ENCODE measurements at places on chromosomes 1 and 21. TPM values are rescaled to one million over a fixed set of nuclear protein-coding genes. Genes with fewer than 3 reads are reported as not detected.

- DNase-seq, result no peak
- H3K4me3 ChIP-seq, result no peak overlapping the region
- no peaks in the 10 kb centered on the region for H3K36me3 ChIP-seq
- no peak overlapping the region for H3K27ac ChIP-seq
- H3K27me3 ChIP-seq, result no peaks in the 10 kb centered on the region
Observed at GRCh38 chr1:234732671-234733390, 122.9 kb upstream of the IRF2BP2 start.

DNA sequence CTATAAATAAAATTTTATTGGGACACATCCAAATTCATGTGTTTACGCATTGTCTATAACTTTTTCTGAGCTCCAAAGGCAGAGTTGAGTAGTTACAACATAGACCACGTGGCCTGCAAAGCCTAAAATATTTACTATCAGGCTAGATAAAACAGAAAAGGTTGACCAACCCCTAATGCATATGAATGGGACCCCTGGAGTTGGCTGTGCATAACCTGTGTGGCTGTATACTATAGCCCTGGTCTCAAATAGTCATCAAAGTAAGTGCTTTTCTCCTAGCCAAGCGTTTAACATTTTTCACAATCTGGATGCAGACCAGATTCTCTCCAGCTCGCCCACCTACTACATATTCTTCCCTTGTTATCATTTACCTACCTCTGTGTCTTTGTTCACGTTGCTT is 60.4 kb downstream of the CYYR1 start:
- no peaks in the 10 kb centered on the region for H3K36me3 ChIP-seq
- DNase-seq, result no peak
- H3K4me1 ChIP-seq, result no peaks in the 10 kb centered on the region
- no peak overlapping the region for H3K27ac ChIP-seq
- H3K4me3 ChIP-seq, result no peak overlapping the region
- no peaks in the 10 kb centered on the region for H3K27me3 ChIP-seq

DNA sequence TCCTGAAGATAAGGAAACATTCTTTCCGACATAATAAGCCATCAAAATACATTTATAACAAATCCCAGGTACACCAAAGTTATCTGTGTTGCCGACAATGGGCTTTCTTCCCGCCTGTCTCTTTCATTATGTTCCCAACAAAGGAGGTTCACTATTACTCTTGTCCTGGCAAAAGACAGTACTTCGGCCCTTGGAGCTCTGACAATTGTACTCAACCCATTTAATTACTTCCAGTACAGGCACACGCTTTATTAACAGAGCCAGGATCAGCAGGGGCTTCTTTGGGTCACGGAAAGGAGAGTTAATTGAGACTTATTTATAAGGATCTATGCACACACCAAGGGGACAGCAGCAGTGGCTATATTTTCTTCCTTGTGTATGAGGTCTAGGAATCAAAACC is 46.6 kb upstream of the DUSP10 start:
- no peaks in the 10 kb centered on the region for H3K4me1 ChIP-seq
- no peak overlapping the region for H3K4me3 ChIP-seq
- no peaks in the 10 kb centered on the region for H3K27me3 ChIP-seq
- no peak overlapping the region for H3K27ac ChIP-seq
- no peak for DNase-seq
- H3K36me3 ChIP-seq, result no peaks in the 10 kb centered on the region

GRCh38 chr1:10905841-10906655 is 106.4 kb upstream of the TARDBP start:
- H3K27me3 ChIP-seq, result no peaks in the 10 kb centered on the region
- no peak overlapping the region for H3K27ac ChIP-seq
- peaks cover 19% of the 10 kb centered on the region for H3K4me1 ChIP-seq
- H3K36me3 ChIP-seq, result no peaks in the 10 kb centered on the region
- DNase-seq, result no peak

DNA sequence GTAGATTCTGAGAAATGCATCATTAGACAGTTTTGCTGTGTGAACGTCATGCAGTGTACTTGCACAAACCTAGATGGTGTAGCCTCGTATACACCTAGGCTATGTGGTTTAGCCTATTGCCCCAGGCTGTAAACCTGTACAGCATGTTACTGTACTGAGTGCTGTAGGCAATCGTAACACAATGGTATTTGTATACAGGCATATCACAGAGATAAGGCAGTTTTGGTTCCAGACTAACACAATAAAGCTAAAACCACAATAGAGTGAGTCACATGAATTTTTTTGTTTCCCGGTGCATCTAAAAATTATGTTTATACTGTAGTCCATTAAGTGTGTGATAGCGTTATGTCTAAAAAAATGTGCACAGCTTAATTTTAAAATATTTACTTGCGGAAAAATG is 6.9 kb downstream of the IL10RB start:
- DNase-seq, result no peak
- H3K27me3 ChIP-seq, result no peaks in the 10 kb centered on the region
- peaks cover 73% of the 10 kb centered on the region for H3K36me3 ChIP-seq
- H3K4me3 ChIP-seq, result no peak overlapping the region

- no peak overlapping the region for H3K4me3 ChIP-seq
- H3K36me3 ChIP-seq, result no peaks in the 10 kb centered on the region
- H3K27ac ChIP-seq, result no peak overlapping the region
- no peaks in the 10 kb centered on the region for H3K27me3 ChIP-seq
- H3K4me1 ChIP-seq, result no peaks in the 10 kb centered on the region
Observed at GRCh38 chr21:38123626-38124025, 133.2 kb upstream of the KCNJ15 start.

GRCh38 chr1:16021681-16022080 is at the start of gene CLCNKA:
CLCNKA (plus strand) TSS chr1:16022036; CDS start chr1:16022620, 584 bp downstream.
- peaks cover 24% of the 10 kb centered on the region for H3K4me1 ChIP-seq
- H3K36me3 ChIP-seq, result no peaks in the 10 kb centered on the region
- H3K4me3 ChIP-seq, result no peak within 1 kb of the TSS
- no peaks in the 10 kb centered on the region for H3K27me3 ChIP-seq
- DNase-seq, result no peak

- H3K4me3 ChIP-seq, result no peak overlapping the region
- no peak overlapping the region for H3K27ac ChIP-seq
Observed at GRCh38 chr1:20840731-20841130, 53.6 kb upstream of the HP1BP3 start.

GRCh38 chr1:59990470-59990869 is 63.9 kb upstream of the CYP2J2 start:
- no peak overlapping the region for H3K4me3 ChIP-seq
- no peaks in the 10 kb centered on the region for H3K36me3 ChIP-seq
- H3K4me1 ChIP-seq, result no peaks in the 10 kb centered on the region
- DNase-seq, result no peak
- no peak overlapping the region for H3K27ac ChIP-seq

GRCh38 chr1:13588946-13589796 is 5.5 kb downstream of the PDPN start:
- H3K27me3 ChIP-seq, result peaks cover 10% of the 10 kb centered on the region
- no peak for DNase-seq
- H3K27ac ChIP-seq, result no peak overlapping the region
- peaks cover 16% of the 10 kb centered on the region for H3K4me1 ChIP-seq

DNA sequence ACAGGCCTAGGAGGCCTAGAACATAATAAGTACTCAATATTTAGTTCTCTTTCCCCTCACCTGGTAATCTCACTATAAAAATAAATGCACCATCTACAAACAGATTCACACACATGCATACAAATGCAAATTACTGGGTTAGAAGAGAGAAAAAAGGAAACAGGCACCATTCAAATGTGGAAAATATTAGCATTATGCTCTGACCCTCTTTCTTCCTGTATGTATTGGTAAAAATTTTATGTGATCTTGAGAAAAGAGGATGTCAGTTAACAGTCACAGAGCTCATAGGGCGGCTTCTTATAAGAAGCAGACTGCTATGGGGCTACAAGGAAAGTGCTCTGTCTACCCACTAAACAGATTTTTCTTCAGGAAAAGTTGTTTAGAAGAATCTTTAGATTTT is 565.4 kb downstream of the LMO4 start:
- H3K4me1 ChIP-seq, result no peaks in the 10 kb centered on the region
- DNase-seq, result no peak
- no peak overlapping the region for H3K27ac ChIP-seq
- H3K4me3 ChIP-seq, result no peak overlapping the region
- no peaks in the 10 kb centered on the region for H3K36me3 ChIP-seq

DNA sequence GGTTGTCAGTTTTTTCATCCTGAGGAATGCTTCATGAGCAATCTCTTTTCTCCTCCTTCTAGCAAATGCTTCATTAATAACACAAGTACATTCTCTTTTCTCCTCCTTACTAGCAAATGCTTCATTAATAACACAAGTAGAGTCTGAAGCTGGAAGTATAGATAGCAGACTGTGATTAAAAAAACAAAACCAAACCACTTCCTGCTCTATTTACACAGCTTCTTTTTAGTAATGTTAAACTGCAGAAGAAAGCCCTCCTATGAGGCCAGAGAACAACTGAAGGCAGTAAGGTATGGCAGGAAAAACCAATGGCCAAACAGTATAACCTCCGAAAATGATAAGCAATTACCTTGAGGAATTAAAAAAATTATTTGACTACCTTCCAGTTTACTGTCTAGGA is 90.1 kb downstream of the ZSWIM5 start:
- no peaks in the 10 kb centered on the region for H3K27me3 ChIP-seq
- H3K36me3 ChIP-seq, result no peaks in the 10 kb centered on the region
- DNase-seq, result no peak
- H3K4me1 ChIP-seq, result peaks cover 7% of the 10 kb centered on the region
- H3K27ac ChIP-seq, result no peak overlapping the region
- no peak overlapping the region for H3K4me3 ChIP-seq

GRCh38 chr21:31501926-31502325 is 157.6 kb upstream of the SOD1 start:
- H3K4me3 ChIP-seq, result no peak overlapping the region
- H3K36me3 ChIP-seq, result no peaks in the 10 kb centered on the region
- H3K27me3 ChIP-seq, result no peaks in the 10 kb centered on the region
- DNase-seq, result no peak

GRCh38 chr1:9346566-9346965 is 53.9 kb downstream of the SPSB1 start:
- H3K4me1 ChIP-seq, result peaks cover under 1% of the 10 kb centered on the region
- H3K27me3 ChIP-seq, result no peaks in the 10 kb centered on the region
- no peak overlapping the region for H3K4me3 ChIP-seq
- no peak for DNase-seq

- DNase-seq, result no peak
- H3K4me3 ChIP-seq, result no peak overlapping the region
- no peaks in the 10 kb centered on the region for H3K36me3 ChIP-seq
- no peak overlapping the region for H3K27ac ChIP-seq
- peaks cover 31% of the 10 kb centered on the region for H3K4me1 ChIP-seq
- no peaks in the 10 kb centered on the region for H3K27me3 ChIP-seq
Observed at GRCh38 chr1:24707687-24708086, 37.6 kb upstream of the CLIC4 start.

- no peaks in the 10 kb centered on the region for H3K36me3 ChIP-seq
- DNase-seq, result no peak
- H3K27me3 ChIP-seq, result no peaks in the 10 kb centered on the region
- no peak overlapping the region for H3K4me3 ChIP-seq
Observed at GRCh38 chr1:94698356-94698755, 121.8 kb upstream of the SLC44A3 start.

DNA sequence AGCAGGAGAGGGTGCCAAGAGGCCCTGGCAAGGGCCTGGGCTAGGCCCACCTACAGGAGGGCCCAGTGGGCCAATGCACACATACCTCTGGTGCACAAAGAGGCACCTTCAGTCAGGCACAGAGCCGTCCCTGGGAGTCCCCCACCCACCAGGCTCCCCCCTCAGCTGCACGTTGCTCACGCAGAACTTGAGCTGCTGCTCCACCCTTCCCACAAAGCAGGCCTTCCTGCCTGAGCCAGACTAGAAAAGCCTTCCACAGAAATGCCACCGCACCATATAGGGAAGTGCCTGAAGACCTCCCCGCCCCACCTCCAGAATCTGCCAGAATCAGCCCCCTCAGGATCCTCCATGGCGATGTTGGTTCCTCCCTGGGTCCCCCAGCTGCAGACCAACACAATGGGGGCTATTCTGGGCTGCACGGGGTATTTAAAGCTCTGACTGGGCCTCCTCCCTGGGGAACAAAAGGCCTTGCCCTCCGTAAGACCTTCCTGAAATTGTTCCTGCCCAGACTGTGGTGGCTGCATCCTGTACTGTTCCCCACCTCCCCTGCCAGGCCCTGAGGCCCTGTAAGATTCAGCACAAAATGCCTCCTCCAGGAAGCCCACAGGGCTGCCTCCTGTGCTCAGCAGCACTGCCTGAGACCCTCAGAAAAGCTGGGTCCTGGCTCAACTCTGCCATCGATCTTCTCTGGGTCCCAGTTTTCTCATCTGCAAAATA is 27.2 kb downstream of the HSPG2 start:
- no peak overlapping the region for H3K4me3 ChIP-seq
- no peak for DNase-seq
- peaks cover 96% of the 10 kb centered on the region for H3K4me1 ChIP-seq
- H3K27me3 ChIP-seq, result no peaks in the 10 kb centered on the region
- peak overlapping the region; percentile 74 for H3K27ac ChIP-seq

DNA sequence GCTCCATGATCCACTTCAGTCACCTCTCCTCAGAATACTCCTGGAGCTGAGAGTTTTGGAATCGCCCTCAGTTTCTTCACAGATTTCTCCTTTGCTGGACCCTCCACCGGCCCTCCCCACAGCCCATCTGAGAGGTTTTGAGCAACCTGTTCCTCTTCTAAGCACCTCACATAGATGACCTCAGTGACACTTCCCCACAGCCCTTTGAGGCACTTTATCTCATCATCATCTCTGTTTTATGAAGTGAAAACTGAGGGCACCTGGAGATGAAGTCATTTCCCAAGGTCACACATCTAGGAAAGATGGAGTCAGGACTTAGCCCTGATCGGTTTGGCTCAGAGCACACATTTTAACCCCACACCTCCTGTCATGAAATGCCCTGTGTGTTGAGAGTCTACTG is 76.8 kb upstream of the ZNF281 start:
- no peaks in the 10 kb centered on the region for H3K27me3 ChIP-seq
- H3K27ac ChIP-seq, result no peak overlapping the region
- DNase-seq, result no peak

DNA sequence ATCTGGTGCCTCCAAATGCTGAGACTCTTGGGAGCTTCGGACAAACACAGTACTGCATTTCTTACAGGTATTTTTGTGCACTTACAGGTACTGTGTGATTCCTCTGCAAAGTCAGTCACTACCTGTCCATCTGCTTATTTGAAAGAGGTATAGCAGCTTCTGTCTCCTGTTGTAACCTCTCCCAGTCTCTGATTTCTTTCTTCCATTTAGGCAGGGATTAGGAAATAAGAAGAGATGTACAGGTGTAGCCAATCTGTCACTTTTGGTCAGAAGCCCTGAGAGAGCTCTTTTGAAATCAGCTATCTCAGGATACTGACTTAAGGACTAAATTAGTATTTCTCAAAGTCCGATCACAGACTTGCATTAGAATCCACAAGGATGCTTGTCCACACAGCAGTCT is 54.0 kb downstream of the AKT3 start:
- no peak overlapping the region for H3K4me3 ChIP-seq
- peaks cover 30% of the 10 kb centered on the region for H3K4me1 ChIP-seq
- no peaks in the 10 kb centered on the region for H3K27me3 ChIP-seq
- H3K27ac ChIP-seq, result no peak overlapping the region
- DNase-seq, result no peak

GRCh38 chr1:200410566-200410878 is 686 bp upstream of the ZNF281 start:
- H3K4me3 ChIP-seq, result peak overlapping the region; percentile 92
- H3K27ac ChIP-seq, result peak overlapping the region; percentile 90
- DNase-seq, result no peak
- H3K36me3 ChIP-seq, result no peaks in the 10 kb centered on the region
- H3K27me3 ChIP-seq, result no peaks in the 10 kb centered on the region
- peaks cover 40% of the 10 kb centered on the region for H3K4me1 ChIP-seq

The F3 gene
- total RNA-seq, result 62.4 TPM

The ARHGEF19 gene
- 15.6 TPM for total RNA-seq

The RCSD1 gene
- total RNA-seq, result 20.7 TPM

The SIKE1 gene
- 34.3 TPM for total RNA-seq

The S100A7 gene
- not detected for total RNA-seq

The PTGFR gene
- total RNA-seq, result 4.5 TPM

The IL22RA1 gene
- total RNA-seq, result 0.83 TPM

The PCP4 gene
- total RNA-seq, result 0.95 TPM

The XPR1 gene
- total RNA-seq, result 21.1 TPM
